ENCODE measurements at places on chromosomes 11 and 22.

DNA sequence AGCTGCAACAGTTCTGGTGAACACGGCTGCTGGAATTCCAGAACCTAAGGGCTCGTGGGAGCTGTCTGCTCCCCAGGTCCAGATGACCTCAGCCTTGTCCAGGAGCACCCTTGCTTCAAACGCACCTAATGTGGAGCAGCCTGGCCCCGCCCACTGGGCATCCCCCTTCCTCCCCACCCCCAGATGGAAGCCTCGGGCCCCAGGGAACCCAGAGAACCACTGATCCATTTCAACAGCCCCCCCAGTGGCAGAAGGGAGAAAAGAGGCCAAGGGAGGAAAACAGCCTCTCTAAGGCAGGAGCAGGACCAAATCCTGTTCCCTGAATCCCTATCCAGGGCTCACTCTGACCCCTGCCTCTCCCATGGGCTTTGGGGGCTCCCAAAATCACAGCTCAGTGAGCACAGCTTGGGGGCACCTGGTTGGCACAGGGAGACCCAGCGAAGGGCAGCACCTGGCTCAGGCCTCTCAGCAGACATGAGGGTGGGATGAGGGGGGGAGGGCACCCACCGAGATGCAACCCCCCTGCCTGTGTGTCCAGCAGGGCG lies 1.2 kb downstream of the CYTH4 start:
- H3K4me3 ChIP-seq = no peak overlapping the region
- no peak overlapping the region for H3K27ac ChIP-seq
- H3K4me1 ChIP-seq = peaks cover 15% of the 10 kb centered on the region
- no peak for DNase-seq
- H3K36me3 ChIP-seq = no peaks in the 10 kb centered on the region

DNA sequence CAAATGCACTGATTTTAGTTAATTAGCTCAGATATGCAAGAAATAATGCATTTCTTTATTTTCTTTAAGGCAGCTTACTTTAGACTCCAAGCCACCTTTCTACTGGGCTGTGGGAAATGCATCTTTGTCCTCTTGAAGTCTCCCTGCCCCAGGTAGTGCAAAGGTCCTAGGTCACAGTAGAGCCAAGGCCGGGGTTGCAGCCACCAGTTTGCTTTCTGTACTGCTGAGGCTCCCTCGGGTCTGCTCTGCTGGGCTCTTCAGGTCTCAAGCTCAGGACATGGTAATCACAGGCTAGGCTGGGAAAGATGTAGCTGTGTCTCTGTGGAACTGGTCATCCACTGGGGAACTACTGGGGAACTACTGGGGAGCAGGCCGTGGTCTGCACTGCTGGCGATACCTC lies 25.4 kb upstream of the THY1 start:
- H3K36me3 ChIP-seq = no peaks in the 10 kb centered on the region
- peaks cover 14% of the 10 kb centered on the region for H3K27me3 ChIP-seq
- DNase-seq = no peak
- H3K4me3 ChIP-seq = no peak overlapping the region
- no peak overlapping the region for H3K27ac ChIP-seq
- no peaks in the 10 kb centered on the region for H3K4me1 ChIP-seq

DNA sequence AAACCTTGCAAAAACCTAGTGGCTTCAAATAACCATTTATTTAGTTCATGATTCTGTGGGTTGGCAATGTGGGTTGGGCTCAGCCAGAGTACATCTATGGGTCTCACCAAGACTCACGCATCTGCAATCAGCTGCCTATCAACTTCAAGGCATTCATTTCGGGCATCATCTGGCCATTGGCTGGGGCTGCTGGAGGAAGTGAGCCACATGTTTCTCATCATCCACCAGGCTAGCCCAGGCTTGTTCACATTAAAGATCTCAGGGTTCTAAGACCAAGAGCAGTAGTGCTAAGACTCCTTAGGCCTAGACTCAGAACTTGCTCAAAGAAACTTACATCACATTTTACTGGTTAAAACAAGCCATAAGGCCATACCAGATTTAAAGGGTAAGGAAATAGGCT lies 478.9 kb upstream of the ARHGAP42 start:
- H3K4me3 ChIP-seq = no peak overlapping the region
- no peaks in the 10 kb centered on the region for H3K4me1 ChIP-seq
- no peak for DNase-seq

GRCh38 chr11:111838054-111838453 lies 33.3 kb downstream of the ALG9 start:
- H3K27ac ChIP-seq = no peak overlapping the region
- peaks cover 18% of the 10 kb centered on the region for H3K4me1 ChIP-seq
- no peak for DNase-seq

GRCh38 chr22:45425531-45426265 lies 12.2 kb downstream of the RIBC2 start:
- no peak overlapping the region for H3K27ac ChIP-seq
- peaks cover 23% of the 10 kb centered on the region for H3K27me3 ChIP-seq

DNA sequence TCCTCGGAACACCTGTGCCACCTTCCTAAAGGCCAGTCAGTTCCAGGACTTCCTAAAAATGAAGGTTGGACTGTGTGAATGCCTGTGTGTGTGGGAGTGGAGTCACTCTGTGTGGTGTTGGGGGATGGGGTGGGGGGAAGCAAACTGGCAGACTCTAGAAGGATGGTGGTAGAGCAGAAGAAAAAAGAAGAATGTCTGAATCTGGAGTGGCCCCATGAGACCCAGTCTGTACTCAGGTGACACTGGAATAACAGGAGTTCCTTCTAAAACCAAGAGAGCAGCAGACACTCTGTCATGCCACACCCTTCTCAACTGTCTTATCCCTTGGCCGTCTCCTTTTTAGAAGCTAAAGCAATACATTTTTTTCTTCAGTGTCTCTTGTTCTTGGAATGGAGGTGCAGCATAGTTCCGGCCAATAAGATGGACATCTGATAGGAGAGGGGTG lies 82.9 kb downstream of the MAML2 start:
- H3K27ac ChIP-seq = no peak overlapping the region
- H3K4me3 ChIP-seq = no peak overlapping the region
- H3K36me3 ChIP-seq = peaks cover 16% of the 10 kb centered on the region
- no peaks in the 10 kb centered on the region for H3K27me3 ChIP-seq
- DNase-seq = no peak

- H3K27ac ChIP-seq = no peak overlapping the region
- no peak for DNase-seq
- H3K36me3 ChIP-seq = no peaks in the 10 kb centered on the region
- H3K27me3 ChIP-seq = no peaks in the 10 kb centered on the region
- no peaks in the 10 kb centered on the region for H3K4me1 ChIP-seq
Measured at GRCh38 chr11:128796270-128796669, 70.8 kb downstream of the KCNJ1 start.

DNA sequence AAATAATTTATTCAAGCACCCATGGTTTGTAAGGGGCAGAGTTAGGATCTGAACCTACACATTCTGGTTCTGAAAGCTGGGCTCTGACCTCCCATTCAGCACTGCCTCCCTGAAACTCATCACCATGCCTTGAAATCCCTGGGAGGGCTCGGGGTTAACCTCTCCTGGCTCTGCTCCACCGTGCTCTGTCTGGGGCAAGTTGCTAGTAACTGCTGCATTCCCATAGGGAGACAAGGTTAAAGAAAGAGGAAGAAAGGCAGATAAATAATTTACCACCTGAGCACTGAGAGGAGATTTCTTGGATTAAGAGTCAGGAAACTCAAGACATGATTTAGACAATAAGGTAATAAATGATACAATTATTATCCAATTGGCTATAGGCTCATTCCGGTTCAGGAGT lies 199.3 kb downstream of the KIF18A start:
- H3K27ac ChIP-seq = no peak overlapping the region
- H3K4me1 ChIP-seq = no peaks in the 10 kb centered on the region

DNA sequence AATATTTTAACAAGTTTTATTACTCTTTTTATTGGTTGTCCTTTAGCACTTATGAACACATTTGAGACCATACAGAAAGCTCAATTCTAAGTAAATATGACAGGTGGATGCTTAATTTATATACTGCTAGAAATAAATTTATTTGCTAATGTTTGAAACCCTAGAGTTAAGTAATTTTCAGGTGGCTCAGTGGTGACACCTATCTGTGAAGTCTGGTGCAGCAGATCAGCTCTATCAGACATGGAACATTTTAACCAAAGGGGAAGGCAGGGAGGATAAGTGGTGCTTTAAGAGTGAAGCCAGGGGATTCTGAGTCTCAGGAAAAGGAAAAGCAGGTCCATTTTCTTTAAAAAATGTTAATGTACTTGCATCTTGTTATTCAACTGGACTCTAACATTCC lies 175.8 kb downstream of the DSCAML1 start:
- peak; percentile 6 for DNase-seq
- H3K36me3 ChIP-seq = no peaks in the 10 kb centered on the region
- H3K4me1 ChIP-seq = no peaks in the 10 kb centered on the region
- peaks cover 64% of the 10 kb centered on the region for H3K27me3 ChIP-seq
- no peak overlapping the region for H3K27ac ChIP-seq
- no peak overlapping the region for H3K4me3 ChIP-seq

GRCh38 chr11:128372977-128373376 lies 214.4 kb downstream of the ETS1 start:
- H3K27me3 ChIP-seq = no peaks in the 10 kb centered on the region
- no peaks in the 10 kb centered on the region for H3K4me1 ChIP-seq
- DNase-seq = no peak
- no peaks in the 10 kb centered on the region for H3K36me3 ChIP-seq
- H3K27ac ChIP-seq = no peak overlapping the region

Measured in Calu3 (cell line).